H4 (cell line): ENCODE measurements at places on chromosomes 4 and X. TPM values are rescaled to one million over a fixed set of nuclear protein-coding genes. Genes with fewer than 3 reads are reported as not detected.

- DNase-seq, result no peak
Measured at GRCh38 chrX:1466971-1467561, 14.4 kb upstream of the ASMTL start.

DNA sequence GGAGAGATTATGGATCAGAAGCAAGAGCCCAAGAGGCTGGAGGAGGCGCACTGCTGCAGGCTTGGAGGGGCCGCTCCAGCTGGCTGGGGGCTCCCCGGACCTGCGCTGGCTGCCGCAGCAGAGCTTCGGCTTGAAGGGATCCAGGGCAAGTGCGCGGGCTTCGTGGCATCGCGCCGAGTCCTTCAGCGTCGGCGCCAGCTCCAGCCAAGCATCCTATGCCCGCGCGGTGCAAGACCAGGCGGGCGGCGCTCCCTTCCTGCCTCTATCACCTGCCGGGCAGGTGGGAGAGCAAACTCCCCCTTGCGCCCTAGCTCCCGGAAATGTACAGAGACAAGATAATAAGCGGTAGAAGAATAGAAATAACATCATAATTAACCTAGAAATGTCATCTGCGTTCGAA lies 10.5 kb upstream of the UCP1 start:
- no peak for DNase-seq

DNA sequence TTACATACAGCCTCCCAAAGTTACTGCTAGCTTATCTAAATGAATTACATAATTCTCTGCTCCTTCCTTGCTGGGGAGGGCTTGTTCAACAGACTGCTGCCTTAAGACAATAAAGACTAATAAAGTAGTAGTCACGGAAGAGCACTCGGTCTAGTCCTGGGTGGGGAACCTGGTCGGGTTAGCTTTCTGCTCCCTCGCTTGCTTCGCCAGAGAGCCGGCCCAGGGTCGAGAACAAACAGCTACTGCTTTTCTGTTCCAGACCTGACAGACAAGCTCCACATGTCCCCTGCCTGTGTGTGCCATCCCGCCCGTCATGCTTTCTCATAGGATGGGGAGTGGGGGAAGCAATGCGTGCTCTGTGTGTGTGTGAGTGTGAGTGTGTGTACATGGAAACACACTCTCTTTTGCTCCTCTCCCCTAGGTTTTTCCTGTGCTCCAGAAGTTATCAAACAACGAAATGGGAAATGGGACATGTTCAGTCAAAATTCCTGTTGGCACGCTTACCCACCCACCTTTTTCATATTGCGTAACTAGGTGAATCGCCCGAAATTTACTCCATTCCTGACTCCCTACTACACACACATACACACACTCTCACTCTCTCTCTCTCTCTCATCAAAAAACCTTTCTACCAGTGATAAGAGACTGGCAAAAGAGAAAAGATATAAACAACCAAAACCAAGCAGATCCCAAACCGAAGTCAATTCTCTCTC lies 1.3 kb downstream of the NPY1R start:
- no peak for DNase-seq

DNA sequence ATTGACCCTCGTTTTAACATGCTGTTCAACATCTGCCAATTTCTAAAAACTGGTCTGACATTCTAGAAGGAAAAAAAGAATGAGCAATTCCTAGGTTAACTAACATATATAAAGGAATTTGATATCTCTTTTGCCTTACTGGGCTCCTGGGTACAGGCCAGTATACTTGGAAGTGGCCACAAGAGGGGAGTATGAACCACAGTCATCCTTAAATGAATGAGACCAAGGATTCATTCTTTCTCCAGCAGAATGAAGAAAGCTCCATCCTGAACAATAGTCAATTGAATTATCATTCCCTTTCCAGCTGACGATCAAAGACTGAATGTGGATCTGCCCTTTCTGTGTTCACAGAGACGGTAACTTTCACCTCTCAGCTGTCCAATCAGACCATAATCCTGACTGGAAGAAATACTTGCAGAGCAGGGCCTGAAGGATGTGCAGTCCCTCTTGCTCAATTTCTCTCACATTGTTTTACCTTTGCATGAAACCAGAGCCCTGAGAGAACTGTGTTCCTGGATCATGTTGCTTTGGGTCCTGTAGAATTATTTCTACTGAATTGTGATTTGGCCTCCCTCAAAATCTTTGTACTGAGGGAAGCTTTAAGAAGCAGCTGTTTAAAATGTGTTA lies 14.8 kb upstream of the SPARCL1 start:
- DNase-seq, result peak; percentile 51

DNA sequence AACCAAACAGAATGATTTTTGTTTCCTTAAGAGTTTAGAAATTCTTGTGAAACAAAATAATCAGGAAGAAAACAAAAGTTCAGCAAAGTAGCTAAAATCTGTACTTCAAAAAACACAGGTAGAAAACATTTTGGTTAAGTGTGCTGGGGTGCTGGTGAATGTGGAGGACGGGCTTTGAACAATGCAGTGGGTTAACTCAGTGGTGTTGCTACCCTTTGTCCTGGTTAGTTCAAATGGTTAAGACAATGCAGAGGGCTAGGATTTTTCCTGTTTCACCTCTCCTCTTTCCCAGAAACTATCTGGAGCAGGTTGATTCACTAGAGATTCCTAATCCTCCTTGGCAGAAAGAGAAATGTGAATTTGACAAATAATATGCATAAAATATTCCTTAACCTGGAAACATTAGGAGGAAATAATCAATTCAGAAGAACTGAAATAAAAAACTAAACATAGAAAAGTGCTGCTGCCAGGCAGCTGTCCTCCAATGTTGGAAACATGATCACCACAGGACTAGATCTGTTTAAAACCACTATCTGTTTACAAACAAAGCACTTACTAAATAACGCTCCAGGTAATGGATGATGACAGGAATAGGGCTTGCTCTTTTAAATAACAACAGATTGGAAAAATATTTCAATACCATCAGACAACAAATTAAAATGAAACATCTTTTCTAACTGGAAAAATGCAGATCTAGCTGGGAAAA lies 148.9 kb downstream of the MAML3 start:
- DNase-seq, result no peak

DNA sequence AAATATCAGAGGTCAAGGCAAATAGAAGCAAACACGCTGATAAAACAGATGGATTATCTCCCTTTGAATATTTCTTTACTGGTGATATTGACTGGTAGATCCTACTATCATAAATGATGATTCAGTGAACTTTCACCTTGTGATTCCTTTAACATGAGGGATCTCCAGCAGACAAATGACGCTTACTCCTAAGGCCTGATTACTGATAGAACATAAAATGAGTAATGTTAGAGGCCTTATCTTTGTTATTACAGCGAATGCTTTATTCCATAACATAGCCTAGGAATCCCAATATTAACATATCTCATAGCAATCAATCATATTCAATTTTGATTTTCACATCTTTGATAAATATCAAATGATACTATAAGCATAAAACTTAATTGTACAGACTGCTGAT lies 152.3 kb downstream of the SLC10A7 start:
- no peak for DNase-seq

Gene ACE2
- total RNA-seq, result not detected in 2 replicates

- DNase-seq, result no peak
Measured at GRCh38 chr4:147760695-147761094, 28.8 kb downstream of the ARHGAP10 start.

DNA sequence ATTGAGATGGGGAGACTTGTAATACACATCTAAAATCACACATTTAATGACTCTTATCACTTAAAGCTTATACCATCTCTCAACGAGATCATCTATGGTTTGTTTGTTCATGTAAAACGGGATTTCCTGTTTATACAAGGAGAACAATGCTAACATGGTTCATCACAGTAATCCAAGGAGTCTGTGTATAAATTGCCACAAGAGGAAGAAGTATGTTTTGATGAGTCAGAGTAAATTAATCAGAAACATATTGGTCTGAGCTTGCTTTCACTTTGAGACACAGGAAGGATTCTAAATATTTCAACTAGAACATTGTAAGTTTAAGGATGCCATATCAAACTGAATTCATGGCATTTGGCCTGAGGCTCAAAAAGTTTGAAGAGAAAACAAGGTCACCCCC lies 594.1 kb downstream of the GLUD2 start:
- DNase-seq, result peak; percentile 81

Gene INTS6L
- total RNA-seq, result 1.6 and 3.9 TPM in 2 replicates

Gene SCML2
- 6.3 and 6.7 TPM in 2 replicates for total RNA-seq

- DNase-seq, result peak; percentile 53
Measured at GRCh38 chr4:85370400-85371032, 104.4 kb upstream of the ARHGAP24 start.

Gene GIMD1
- not detected in 2 replicates for total RNA-seq

- no peak for DNase-seq
Measured at GRCh38 chr4:8705161-8706145, 112.9 kb downstream of the CPZ start.

GRCh38 chr4:124322234-124323065 lies 390.1 kb downstream of the ANKRD50 start:
- peak; percentile 38 for DNase-seq

- no peak for DNase-seq
Measured at GRCh38 chr4:18611026-18611425, 589.5 kb upstream of the LCORL start.

DNA sequence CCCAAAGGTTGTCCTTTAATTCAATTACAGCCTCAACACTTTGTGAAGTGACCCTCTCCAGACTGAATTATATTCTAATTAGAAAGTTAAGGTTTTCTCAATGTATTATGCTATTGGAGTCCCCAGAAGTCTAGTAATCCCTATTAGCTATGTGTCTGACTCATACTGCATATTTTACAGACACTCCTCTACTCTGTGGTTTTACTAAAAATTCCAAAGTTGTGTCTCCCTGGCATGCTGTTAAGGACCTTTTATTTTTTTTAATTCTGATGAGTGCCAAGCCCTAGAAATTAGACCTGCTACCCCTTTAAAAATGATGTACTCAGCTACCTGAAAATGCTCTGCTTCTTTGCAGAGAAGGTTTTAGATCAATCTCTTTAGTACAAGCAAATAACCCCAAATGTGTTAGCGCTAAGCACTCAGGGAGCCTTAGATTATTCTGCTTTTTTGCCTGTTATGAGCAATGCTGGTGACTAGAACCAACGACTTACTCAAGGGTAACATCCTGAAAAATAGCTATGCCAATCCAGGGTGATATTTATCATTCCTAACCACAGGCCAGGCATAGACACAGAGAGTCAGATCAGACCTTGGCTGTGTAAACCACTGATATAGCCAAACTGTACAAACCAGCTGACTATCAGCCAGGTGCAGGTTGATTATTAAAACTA lies 26.1 kb upstream of the CXCL13 start:
- DNase-seq, result peak; percentile 79

Gene IBSP
- not detected in 2 replicates for total RNA-seq

GRCh38 chr4:94472056-94472826 lies 20.5 kb downstream of the PDLIM5 start:
- DNase-seq, result peak; percentile 47

Gene KDR
- not detected in 2 replicates for total RNA-seq
